Activated naive CD4-positive, alpha-beta T cell (primary cell): ENCODE measurements at places on chromosomes 5 and 9.

DNA sequence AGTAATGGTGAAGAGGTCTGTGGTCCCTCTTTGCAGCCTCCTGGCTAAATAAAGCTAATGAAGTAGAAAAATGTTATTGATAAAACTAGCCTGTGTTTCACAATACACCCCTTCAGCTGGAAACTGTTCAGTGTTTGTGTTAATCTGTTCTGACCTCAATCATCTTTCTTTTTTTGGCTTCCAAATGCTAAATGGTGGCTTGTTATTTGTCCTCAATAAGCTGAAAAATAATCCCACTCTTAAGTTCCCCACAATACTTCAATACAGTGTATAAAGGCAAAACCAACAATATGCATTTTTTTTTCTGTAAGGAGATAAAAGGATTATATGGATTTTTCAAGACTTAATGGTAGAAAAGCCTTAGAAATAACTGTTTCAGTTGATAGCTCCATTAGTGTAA lies 560.5 kb downstream of the TUSC1 start:
- DNase-seq = no peak

GRCh38 chr5:143188083-143188482 lies 215.4 kb downstream of the NR3C1 start:
- no peak for DNase-seq

- no peak for DNase-seq
These were observed 69.7 kb upstream of the SH3GL2 start for GRCh38 chr9:17509151-17509550.

GRCh38 chr5:80341016-80341775 lies 21.4 kb downstream of the SPZ1 start:
- DNase-seq = no peak

GRCh38 chr5:26903469-26903868 lies 134.9 kb downstream of the CDH9 start:
- DNase-seq = no peak
